ENCODE measurements at places on chromosomes 12 and 14.

DNA sequence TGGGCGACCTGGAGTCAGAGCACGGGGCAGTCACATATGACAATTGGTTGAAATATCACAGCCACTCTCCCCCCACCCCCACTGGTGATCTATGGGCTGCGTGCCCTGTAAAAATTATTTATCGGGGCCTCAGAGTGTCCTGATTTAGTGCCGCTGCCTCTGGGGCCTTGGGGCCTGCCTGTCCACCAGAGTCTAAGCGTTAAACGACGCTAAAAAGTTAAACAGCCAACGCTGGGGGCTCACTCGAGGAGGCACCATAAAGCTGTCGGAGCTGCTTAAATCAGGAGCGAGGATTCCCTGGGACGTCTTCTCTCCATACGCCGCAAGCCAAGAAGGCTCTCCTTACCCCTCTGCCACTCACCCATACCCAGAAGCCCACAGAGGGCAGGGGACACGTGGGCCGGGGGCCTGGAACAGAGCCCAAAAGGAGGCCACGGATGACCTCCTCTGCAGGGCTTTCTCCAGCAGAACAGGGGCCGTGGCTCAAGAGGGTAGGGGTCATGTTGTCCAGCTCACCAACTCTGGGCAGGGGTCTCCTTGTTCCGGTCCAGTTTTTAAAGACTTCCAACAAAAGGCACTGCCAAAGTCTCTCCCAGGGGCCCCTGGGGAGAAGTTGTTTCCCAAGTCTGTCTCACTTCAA, 42.2 kb downstream of the SMUG1 start:
- no peak for DNase-seq

- no peak for DNase-seq
These were observed 289.7 kb downstream of the RAD51B start for GRCh38 chr14:68109132-68109900.

- DNase-seq, result no peak
These were observed 81.5 kb downstream of the CMKLR1 start for GRCh38 chr12:108257610-108258106.

DNA sequence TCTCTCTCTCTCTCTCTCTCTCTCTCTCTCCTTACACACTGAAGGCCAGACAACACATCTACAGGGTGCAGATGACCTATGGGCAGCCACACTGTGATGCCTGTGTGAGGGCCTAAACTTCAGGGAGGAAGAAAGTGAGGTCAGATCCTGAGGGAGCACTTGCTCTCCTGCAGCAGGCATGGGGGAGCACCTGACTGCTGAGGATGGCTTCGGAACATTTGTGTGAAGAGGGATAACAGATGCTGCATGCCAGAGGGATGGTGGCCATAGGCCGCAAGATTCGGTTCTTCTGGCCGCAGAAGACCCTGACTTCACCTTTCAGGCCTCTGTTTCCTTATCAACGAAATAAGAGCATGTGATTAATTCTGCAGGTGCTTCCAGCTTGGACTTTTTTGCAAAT, 11.7 kb upstream of the SERPINA11 start:
- DNase-seq, result no peak

DNA sequence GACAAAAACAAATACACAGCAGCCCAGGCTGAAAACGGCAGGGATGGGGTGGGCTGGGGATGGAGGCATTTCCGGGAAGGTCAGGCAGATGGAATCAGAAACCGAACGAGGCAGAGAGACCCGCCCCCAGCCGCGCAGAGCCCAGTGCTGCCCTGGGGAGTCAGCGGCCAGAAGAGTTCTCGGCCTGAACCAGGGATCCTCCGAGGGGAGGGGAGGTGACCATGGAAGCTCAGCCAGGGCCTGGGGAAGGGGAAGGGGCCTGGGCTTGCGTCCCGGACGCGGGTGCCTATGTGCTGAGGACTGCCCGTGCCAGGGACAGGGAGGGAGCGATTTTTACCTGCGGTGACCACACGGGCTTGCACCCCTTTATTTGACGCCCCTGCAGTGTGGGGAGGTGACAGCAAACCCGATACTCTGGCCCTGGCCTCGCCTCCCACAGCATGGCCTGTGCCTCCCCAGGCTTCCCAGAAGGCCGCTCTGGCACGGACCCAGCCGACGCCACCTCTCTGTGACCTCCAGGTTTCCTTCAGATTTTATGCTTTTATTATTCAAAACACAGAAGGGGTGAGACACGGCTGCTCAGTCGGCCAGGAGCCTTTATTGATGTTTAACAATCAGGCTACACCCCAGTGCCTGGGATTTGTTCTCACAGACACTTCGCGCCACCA, 7.7 kb downstream of the LRCOL1 start:
- no peak for DNase-seq
